ENCODE measurements at places on chromosomes 1 and 21.

DNA sequence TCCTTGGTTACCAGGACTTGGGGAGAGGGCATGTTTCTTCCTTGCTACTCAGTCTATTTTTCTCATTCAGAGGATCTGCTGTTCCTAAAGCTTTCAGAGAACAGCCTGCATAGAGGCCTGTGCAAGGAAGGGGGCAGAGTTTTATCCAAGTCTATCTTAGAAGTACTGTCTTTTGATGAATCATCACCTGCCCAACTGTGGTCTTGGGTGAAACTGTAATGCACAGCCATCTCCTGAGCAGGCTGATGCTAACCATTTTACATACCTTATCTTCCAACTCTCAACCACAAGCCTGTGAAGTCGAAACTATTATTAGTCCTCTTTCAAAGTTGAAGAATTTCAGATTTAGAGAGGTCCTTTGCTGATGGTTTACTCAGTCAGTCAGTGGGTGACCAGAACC is 368.0 kb downstream of the HHAT start:
- no peak for DNase-seq

DNA sequence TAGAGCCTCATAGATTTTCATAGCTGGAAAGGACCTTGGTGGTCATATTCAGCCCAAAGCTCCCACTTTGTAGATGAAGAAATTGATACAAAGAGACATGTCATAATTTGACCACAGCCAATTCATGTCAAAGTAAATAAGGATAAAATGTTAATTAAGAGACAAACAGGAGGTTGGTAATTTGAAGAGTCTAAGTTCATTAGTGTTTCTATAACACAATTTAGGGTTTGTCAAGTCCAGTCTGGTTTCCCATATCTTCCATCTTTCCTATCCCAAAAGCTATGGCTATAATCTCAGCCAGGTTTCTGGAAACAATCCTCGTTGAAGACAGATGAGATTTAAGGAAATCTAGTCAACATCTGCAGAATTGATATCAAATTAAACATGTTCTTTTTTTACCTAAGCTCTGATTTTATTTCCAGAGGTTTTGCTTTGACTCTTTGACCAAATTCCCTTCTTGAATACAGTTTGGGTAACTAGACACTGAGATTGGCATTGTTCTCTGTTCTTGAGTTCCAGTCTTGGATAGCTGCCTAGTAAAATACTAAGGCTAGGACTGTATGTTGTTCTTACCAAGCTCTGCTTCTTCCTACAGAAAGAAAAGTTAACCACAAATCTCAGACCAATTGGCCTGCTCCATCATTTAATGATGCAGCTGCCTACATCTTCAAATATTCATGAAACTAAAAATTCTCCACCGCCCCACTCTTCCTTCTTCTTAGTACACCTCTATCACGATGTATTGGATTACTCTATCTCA is 62.0 kb downstream of the SLC44A5 start:
- DNase-seq: no peak

DNA sequence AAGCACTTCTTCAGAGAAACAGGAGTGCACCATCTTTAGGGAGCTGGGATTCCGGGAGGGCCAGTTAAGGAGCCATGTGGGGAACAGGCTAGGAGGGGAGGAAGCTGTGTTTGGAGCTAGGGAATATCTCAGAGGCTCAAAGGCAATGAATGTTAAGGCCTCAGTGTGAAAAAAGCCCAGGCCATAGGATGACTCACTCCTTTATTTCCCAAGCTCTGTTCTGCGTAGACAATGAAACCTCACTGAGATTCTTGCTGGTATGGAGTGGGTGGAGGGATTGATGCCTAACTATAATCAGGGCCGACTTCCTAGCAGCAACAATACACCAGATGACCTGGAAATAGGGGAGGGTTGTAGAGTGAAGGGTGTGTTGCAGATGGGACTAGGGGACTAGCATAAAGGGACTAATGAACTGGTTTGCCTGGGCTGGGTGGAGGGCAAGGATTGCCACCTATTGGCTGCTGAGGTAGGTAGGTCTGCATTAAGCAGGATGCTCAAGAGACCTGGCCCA is 2.1 kb downstream of the GNAT2 start:
- DNase-seq: no peak

- no peak for DNase-seq
Measured at GRCh38 chr1:162070094-162070748, 730 bp downstream of the NOS1AP start.

DNA sequence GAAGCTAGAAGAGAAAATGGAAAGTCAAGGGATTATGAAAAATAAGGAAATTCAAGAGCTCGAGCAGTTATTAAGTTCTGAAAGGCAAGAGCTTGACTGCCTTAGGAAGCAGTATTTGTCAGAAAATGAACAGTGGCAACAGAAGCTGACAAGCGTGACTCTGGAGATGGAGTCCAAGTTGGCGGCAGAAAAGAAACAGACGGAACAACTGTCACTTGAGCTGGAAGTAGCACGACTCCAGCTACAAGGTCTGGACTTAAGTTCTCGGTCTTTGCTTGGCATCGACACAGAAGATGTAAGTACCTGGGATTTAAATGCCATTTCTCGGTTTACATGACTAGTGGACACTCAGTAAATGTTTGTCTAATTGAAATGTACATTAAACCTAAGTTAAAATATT is 40.0 kb downstream of the CENPF start:
- no peak for DNase-seq

DNA sequence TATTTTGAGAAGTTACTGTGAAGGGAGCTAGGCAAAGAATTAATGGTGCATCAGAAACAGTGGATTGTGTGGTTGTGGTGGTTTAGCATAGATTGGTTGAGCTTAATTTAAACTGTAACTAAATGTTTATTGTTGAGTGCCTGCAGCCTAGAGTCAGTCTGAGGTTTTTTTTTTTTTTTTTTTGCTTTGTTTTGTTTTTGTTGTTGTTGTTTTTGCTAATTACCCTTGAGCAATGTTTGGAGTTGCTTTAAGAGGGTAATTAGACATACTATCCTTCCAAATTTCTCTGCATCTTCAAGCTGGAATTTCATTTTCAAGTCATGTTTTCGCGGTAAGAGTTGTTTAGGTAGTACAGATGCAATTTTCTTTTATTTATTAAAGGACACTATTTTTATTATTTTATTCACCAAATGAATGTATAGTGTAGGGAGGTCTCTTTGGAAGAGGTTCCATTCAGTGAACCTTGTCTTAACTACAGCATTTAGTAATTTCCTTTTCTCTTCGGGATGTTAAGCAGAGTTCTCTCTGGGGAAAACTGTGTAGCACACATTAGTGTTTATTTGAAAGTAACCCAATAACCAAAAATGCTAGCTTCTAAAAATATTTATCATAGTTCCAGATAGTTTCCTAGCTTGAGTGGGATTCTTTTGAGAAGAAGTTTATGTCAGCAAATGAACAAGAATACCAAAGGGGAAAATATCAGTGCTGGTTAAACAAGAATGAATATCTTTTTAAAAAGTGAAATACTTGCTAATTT is 82.3 kb downstream of the CLIC4 start:
- no peak for DNase-seq

DNA sequence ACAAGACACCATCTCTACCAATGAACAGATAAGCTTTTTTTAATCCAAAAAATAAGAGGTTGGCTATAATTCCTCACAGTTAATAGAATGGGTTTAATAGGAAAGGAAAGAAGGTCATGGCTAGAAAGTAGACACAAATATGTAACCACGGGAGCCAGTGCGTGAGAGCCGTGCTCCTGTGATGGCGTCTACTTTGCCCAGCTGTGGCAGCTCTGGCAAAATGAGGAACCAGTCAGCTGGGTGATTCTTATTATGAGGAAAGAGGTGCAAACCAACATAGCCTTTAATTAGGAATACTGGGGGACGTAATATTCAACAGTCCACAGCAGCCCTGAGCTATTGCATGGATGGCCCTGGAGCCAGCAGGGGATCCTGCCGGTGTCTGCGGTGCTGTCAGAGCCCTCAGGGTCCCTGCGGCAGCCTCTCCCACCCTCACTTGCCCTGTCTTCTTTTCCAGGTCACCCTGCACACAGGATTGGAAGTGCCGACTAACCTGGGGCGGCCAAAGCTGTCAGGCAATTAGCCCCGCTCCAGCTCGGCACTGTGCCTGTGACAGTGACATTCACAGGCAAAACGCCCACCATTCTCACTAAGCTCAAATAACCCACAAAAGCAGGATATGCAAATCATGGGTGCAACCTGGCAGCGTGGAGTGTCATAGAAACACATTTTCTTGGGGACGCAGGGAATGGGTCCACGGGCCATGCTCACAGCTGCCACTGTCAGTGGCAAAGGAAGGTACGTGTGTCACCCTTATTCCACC is 25.9 kb upstream of the GNPAT start:
- DNase-seq: no peak

DNA sequence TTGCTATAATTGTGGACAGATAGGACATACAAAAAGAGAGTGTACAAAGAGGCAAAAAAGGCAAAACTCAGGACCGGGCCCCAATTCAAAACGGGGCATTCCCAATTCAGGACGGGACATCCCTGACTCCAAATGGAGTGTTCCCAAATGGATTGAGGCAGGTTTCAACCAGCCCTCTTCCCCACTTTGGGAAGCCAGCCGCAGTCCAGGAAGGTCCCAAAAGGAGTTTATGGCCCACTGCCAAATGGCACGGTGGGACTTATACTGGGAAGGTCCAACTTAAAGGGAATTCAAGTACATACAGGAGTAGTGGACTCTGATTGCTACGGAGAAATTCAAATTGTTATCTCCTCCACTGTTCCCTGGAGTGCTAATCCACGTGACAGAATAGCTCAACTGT is 3.5 kb upstream of the ZNF669 start:
- no peak for DNase-seq

GRCh38 chr1:113647164-113647563 is 112.1 kb downstream of the PHTF1 start:
- no peak for DNase-seq
